ENCODE measurements at places on chromosomes 7 and 10.
A peak's percentile ranks its signal among the peaks of the same experiment; 100 is the strongest.

DNA sequence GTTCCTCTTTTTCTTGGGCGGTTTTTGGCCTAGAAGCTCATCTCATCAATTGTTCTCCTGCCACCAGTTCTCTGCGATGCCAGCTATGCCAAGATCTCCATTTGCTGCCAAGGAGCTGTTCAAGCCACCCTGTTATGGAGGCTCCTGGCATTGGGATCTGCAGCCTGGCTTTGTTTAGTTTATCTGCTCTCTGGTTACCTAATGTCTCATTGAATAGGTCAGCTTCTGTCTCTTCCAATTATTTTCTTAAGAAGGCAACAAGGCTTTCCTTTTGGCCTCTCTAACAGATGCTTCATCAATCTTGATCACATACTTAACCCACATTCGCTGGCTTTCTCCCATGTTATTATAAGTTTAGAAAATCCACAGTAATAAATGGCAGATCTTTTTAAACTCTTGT lies 20.6 kb upstream of the SDK1 start:
- no peak for DNase-seq

DNA sequence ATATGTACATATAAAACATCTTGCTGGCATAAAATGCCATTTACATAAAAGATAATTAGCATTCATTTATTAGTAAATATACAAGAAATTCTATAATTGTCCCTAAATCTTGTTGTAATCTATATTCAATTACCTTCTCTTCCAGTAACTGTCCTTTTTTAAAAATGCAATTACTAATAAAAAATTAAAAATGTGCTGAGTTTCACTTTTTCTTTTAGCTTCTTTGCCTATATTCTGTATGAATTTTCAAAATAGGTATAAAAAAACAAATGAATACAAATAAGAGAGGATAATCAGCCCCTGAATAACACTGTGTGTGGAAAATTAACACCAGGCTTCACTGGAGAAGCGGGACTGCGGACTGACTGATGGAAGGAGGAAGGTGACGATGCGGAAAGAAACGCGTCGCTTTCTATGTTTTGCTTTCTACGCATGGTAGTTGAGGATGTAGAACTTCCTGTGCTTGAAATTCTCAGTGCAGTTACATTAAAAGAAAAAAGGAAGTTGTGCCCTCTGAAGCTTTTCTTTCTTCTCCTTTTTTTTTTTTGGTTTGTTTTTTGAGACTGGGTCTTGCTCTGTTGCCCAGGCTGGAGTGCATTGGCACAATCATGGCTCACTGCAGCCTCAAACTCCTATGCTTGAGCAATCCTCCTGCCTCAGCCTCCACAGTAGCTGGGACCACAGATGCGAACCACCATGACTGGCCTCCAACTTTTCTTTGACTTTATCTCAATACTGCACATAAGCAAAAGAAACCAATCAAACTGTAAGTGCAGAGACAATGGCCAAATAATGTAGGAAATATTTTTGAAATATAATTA lies 7.4 kb upstream of the ZMYND11 start:
- peak; percentile 65 for DNase-seq

DNA sequence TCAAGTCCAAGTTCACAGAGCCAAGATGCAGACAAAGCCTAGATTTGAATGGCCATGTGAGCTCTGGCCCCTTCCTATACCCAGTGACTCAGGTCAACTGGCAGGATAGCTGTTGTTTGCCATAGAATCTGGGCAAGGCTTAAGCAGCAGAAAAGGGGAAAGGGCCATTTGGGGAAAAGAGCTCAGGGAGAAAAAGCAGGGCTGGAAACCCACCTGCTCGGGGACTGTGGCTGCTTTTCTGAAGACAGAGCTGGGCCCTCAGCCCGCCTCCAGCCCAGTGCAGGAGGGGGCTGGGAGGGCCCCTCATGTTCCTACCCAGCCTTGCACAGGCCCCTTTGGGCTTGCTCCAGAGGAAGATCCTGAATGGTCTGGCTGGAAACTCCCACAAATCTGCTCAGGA lies 32.6 kb upstream of the HABP2 start:
- no peak for DNase-seq

GRCh38 chr7:83347945-83348444 lies 185.3 kb upstream of the PCLO start:
- DNase-seq: no peak

DNA sequence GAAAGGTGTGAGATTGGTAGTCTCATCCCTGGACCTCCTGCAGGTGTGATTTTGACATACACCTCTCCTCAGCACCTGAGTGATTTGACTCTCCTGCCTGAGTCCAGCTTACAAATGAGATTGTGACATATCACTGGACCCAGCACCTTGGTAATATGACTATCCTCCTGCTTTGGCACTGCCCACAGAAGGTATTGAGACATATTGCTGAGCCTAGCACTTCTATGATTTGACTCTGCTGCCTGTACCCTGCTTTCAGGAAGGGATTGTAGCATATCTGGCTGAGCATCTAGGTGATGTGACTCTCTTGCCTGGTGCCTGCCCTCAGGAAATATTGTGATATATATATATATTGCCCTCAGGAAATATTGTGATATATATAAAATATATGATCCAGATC lies 43.5 kb upstream of the ZNF680 start:
- no peak for DNase-seq
